ENCODE measurements at places on chromosomes 2 and 18.

DNA sequence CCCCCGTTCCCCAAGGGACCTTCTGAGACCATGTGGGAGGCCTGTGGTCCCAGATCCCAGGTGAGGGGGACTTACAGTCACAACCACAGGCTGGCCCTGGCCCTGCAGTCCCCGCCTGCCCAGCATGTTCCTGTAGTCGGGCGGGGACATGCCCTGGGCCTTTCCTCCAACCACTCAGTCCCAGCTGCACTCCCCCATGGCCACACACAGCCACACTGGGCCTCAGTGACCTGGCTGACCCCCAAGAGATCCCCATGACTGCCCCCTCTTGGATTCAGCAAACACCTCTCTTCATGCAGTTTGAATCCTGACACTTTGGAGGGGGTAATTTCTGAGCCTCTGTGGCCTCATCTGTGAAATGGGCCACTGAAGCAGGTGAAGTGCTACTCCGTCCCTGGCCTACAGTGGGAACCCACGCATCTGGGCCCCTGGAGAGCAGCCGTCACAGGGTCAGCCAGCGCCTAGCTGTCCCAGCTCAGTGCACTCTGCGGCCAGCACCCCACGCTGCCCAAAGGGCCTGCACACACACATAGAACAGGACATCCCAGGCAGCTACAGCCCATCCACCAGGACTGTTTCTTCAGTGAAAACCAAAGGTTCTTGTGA is 12.7 kb upstream of the ARHGEF4 start:
- DNase-seq: no peak

DNA sequence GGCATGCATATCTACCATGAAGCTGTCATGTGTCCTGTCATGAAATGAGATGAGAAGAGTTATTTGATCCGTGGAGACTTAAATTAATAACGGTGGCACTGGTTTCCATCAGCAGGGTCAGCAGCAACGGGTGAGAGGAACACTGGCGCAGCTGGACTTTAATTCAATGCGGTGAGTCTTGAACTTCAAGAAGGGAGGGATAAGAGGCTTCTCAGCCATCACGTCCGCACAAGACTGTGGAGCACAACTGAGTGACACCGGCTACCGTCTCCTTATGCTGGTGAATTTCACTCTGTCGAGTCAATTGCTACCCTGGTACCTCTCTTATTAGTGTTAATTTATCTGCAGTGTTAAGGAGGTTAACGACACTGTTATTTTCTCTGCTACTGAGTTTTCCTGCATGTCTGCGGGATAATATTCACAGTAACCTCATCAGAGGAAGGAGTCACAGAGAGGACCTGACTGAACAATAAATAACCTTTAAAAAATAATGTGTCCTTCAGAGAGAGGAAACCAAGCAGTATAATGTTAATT is 236.8 kb downstream of the EPHA4 start:
- DNase-seq: no peak

DNA sequence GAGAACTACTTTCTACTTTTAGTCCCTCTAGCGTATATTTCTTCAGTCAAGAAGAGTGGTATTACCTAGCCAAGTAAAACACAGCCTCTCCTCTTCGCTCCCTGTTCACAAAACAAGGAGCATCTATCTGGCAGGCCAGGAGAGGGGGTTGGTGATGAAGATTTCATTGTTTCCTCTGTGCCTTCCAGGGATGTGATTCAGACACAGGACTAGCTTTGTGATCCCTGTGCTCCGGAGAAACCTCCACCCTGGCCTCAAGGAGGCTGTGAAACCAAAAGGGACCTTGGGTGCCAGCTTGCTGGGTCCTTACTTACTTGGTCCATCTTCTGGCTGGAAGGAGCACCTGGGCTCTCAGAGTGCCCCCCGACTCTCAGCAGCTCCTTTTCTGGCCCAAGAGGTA is 5.7 kb downstream of the RHOB start:
- no peak for DNase-seq

- no peak for DNase-seq
These were observed 256.5 kb downstream of the CNTNAP5 start for GRCh38 chr2:124281541-124281940.

- DNase-seq: no peak
These were observed 145.5 kb upstream of the CTAGE1 start for GRCh38 chr18:22563164-22563583.

GRCh38 chr2:174597009-174597344 is 627 bp downstream of the WIPF1 start:
- DNase-seq: no peak

DNA sequence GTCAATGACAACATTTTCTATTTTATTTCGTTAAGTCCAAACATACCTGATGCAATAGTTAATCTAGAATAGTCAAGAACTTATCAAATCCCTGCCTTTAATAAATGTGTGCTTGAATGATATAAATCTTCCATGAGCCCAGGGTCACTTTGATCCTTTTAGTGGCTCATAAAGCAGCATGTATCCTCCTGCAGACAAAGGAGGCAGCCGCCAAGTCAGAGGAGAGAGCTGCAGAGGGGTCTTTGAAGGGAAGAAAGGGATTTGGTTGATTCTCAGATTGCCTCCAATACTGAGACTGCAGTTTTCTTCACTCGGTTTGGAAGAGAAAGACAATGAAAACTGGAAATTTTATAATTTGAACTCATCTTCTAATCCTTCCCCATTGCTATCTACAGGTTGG is 378.4 kb upstream of the PIK3C3 start:
- DNase-seq: no peak

GRCh38 chr2:1680222-1681016 is 63.9 kb downstream of the PXDN start:
- DNase-seq: no peak

- no peak for DNase-seq
These were observed 92.7 kb downstream of the MRPS9 start for GRCh38 chr2:105130546-105130945.

- DNase-seq: no peak
These were observed 48.6 kb upstream of the FHL2 start for GRCh38 chr2:105447476-105447875.

GRCh38 chr18:68417166-68417799 is 297.6 kb downstream of the TMX3 start:
- no peak for DNase-seq

DNA sequence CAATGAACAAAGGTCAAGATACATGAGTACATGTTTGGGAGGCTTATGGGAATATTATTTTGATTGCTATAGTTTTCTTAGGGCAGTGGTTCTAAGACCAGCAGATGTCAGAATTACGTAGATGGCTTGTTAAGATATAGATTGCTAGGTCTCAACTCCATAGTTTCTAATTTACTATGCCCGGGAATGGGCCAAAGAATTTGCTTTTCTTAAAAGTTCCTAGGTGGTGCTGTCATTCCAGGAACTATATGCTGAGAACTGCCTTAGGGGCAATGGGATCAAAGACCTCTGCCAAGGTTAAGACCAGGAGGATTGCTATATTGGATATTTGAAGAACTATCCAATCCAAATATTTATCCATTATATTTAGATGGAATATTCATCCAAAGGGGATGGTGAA is 141.8 kb downstream of the FSIP2 start:
- no peak for DNase-seq

- DNase-seq: no peak
These were observed 145.6 kb downstream of the TDRD15 start for GRCh38 chr2:21269382-21269781.

DNA sequence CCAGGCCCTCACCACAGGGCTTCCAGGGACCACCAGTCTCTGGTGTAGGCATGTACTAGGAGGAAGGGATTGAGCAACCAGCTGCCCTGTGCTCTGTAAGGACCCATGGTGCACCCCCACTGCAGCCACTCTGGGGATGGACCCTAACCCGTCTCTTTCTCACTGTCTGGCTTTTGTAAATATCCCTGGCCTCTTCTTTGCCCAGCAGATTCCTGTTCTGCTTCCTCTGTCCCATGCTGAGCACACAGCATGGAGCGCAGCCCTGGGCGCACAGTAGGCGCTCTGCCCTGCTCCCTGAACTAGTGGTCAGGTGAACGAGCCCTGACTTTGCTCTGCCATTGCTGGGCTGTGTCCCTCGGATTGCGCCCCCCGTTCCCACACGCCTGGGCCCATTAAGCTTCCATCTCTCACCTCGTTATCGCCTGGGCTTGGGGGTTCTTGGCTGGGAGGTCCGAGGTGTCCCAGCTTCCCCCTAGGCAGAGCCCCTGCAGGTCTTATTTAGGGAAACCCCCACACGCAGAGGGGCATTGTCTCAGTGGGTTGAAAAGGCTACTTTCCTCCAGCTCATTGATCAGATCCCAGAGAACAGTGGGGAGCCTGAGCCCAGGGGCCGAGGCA is 162.1 kb downstream of the MYCN start:
- no peak for DNase-seq

DNA sequence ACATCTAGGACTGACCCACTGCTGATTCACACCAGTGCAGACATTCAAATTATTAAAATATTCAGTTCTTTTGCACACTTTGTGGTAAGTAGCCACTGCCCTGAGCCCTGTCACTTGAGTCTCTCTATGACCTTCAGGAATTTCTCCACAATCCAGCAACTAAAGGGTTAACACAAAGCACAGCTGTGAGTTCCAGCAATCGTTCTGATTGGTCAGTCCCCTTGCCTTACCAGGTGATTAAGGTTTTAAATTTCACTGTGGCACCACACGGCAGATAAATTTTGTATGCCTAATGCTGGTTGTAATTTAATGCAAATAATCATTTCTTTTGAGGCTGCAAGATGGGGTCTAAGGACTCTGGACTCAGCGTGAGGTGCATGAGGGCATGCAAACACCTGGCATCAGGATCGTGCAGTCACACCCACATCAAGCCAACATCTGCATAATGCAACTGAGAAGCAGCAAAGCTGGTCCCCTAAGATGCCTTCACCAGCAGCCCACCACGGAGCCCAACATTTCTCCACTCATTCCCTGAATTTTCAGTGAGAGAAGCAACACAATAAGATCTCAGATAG is 36.6 kb downstream of the SLC14A1 start:
- DNase-seq: no peak

DNA sequence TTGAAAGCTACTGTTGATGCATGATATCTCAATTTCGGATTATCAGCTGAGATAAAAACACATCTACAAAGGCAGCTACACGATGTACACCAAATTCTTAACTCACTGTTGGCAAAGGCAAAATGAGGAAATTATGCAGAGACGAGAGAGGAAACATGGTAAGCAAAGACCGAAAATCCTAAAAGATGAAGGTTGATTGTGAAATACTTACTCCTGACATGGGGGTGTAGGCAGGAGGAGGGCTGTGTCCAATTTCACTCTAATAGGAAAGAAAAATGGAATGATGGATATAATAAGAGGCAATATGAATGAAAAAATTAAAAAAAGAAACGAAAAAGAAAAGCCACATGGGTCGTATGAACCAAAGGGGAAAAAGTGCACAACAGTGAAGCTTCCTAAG is 831.3 kb downstream of the CPS1 start:
- DNase-seq: no peak

GRCh38 chr2:211879323-211879722 is 659.3 kb downstream of the ERBB4 start:
- peak; percentile 2 for DNase-seq

GRCh38 chr2:235268535-235268934 is 225.3 kb upstream of the AGAP1 start:
- DNase-seq: no peak

DNA sequence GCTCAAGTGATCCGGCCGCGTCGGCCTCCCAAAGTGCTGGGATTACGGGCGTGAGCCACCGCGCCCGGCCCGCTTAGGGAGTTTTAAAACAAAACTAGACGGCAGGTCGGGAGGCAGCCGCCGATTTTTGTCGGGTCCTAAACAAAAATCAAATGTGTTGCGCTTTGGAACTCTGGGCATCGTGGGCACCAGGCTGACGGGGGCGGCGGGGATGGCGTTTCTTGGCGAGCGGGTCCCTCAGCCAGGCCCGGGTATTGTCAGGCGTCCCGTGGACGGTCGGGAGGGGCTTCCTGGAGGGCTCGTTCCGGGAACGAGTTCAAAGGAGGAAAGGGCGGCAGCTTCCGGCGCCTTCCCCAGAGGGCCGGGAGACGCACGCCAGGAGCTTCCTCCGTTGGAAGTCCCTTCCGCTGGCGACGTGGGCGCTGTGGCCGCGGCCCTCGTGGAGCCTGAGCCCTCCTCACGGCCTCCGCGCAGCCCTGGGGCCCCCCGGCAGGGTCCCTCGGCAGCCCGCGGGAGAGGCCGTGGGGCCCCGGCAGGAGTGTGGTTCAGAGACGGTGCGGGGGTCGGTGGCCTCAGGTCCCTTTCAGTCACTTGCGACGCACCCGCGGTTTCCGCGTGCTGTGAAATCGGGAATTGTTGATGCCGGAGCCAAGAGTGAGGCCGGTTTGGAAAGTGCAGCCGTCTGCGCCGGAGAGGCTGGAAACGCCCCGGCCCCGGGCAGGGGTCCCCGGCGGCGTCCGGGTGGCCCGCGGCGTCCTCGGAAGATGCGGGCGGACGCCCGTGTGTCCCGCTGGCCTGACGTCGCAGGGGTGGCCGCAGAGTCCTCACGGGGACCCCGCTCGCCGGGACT is 59.3 kb downstream of the EMILIN2 start:
- DNase-seq: peak; percentile 28

DNA sequence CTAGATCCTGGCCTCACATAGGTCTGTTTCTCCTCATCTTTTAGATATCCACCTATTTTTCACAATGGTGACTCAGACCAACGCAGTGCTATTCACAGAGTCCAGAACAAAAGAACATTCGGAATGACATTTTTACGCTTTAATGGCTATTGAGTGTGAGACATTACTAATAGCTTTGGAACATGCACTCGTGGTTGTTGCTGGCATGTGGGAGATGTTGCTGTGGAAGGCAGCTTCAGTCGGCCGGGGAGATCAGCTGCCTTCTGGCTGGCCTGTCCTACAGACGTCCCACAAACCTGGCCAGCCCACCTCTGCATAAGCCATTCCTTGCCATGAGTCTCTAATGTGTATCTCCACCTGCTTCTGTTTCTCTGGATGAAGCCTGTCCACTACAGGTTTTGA is 3.4 kb downstream of the MBP start:
- no peak for DNase-seq

GRCh38 chr2:142946941-142947340 is 69.5 kb downstream of the KYNU start:
- no peak for DNase-seq

DNA sequence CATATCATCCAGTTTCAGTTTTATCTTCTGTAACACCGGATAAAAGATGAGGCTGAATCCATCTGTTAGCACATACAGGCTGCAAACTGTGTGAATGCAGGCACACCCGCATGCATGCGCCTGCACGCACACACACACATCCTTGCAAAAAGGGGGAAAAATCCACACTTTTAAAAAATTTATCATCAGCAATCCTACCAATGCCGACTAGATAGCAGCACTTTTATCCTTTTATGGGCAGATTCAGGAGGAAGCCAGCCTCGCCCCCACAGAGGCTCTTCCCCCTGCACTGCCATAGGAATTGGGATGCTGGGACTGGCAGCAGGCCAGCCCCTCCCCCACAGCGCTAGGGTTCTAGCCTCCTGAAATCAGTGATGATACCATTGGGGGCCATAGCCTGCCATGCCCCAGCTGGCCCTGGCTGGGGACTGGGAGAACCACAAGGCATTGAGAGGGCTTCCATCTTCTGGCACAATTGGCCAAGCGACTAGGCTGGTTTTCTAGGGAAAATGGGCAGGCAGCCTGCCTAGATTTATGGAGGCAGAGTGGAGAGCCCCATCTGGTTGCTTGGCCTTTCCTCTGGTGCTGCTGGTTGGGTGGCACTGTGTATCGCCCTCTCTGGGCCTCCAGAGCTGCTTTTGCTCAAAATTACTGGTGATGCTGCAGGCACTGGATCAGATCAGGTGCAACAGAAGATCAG is 25.5 kb downstream of the CYRIA start:
- DNase-seq: no peak

- DNase-seq: no peak
These were observed 24.4 kb downstream of the CXCR4 start for GRCh38 chr2:136093583-136093982.

All from NK-92 treated with Interleukin-12 subunit alpha and Interleukin-12 subunit beta, amount 100 ng/mL, for 24 hours (cell line).